ENCODE measurements at places on chromosomes 2 and 18.

DNA sequence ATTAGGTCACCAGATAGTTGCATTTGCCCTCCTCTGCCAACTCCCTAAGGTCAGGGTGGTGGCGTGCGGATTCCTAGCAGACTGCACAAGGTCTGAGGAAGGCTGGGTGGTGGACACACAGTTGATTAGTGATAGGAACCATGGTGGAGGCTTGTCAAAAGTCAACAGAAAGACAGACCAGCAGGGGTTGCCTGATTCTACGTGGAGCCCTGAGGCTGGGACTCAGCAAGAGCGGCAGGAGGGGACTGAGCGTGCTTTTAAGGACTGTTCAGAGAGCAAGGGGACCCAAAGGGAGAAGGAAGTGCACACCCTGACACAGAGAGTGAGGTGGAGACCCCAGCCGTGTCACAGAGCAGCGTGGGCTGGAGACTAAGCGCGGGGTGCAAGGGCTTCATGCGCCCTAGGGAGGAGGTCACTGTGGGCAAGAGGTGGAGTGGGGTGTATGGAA, 513.2 kb downstream of the RNF144A start:
- no peak for DNase-seq

DNA sequence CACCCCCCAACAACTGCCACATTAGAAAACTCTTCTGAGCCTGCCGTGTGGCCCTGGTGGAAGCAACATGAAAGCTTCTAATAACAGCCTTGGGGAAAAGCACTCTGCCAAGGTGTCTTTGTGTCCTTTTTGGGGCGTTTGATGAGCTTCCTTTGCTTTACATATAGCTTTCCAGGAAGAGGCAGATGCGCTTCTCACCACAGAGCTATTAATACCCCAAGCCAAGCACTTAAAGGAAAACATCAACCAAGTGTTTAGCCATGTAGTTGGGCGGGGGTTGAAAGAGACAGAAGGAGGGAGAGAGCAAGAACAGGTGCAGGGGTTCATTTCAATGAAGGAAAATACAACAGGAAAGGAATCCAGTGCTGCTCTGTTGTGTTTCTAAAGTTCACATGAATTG, 176.1 kb downstream of the VAPA start:
- no peak for DNase-seq

- DNase-seq, result no peak
These were observed 11.0 kb downstream of the EIF5B start for GRCh38 chr2:99348173-99348572.

- DNase-seq, result no peak
These were observed 47.4 kb downstream of the RPE start for GRCh38 chr2:210049831-210050230.

DNA sequence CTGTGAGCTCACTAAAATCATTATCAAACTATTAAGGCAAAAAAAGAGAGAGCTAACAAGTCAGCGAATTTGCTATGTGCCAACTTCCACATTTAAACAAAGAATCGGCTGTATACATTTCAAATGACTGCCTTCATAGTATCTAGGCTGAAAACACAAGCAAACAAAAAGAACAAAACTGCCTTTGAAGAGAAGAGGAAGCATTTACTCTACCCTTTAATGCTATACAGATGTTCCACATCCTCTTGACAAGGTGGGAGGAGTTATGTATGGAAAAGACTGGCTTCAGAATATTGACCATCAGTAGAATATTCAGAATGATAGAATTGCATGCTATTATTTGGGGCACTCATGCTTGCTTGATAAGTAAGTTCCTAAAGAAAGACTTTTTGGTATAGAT, 741.7 kb downstream of the PLCL1 start:
- no peak for DNase-seq

DNA sequence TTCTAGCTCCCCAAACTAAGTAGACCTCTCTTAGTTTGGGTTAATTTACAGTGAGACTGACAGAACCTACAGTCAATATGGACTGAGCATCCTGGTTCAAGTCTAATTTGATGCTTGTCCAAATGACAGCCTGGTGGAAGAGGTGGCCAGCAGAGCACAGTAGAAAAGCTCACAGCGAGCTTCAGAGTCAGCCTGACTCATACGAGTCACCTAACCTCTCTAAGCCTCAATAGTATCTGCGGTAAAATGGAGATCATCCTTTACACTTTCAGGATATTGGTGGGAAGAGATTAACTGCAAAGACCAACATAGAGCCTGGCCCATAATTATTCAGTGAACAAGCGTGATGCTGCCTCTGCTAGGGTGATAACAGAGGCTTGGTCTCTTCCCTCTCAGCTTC, 54.5 kb downstream of the DOCK10 start:
- no peak for DNase-seq

GRCh38 chr2:185745864-185746859, 7.6 kb downstream of the FSIP2 start:
- no peak for DNase-seq

- DNase-seq, result no peak
These were observed 31.5 kb downstream of the MRPL33 start for GRCh38 chr2:27803046-27803445.

DNA sequence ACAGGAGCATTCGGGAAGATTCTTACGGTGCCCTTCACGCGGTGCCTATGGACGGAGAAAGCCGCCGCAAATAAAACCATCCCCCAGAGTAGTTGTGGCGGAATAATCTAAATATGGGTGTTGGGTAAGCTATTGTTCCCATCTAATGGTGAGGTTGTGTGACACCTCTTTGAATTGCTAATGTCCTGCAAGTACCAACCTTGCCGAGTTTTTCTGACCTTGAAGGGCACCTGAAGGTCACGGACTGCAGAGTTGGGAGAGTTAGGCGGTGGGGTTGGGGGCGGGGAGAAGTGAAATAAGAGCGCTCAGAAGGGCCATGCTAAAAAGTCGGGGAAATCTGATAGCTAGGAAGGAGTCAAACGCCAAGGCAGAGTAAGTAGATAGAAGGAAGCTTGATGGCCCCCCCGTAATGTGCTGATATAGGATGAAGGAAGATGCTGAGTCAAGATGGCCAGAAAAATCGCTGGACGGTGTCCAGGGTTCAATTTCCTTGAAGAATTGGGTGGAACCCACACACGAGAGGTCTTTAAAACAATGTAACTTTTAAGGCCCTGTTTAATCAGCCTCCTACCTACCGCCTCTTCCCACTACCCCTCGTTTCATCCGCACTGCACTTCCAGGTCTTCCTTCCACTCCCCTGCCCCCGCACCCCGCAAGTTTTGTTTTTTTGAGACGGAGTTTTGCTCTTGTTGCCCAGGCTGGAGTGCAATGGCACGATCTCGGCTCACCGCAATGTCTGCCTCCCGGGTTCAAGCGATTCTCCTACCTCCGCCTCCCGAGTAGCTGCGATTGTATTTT, 600 bp downstream of the KATNAL2 start:
- DNase-seq, result no peak

DNA sequence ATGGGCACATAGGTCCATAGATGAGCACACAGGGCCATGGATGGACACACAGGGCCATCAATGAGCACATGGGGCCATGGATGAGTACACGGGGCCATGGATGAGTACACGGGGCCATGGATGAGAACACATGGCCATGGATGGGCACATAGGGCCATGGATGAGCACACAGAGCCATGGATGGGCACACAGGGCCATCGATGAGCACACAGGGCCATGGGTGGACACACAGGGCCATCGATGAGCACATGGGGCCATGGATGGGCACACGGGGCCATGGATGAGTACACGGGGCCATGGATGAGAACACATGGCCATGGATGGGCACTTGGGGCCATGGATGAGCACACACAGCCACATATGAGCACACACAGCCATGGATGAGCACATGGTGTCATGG, 192.6 kb upstream of the HDAC4 start:
- DNase-seq, result no peak

- DNase-seq, result no peak
These were observed at the start of gene HOXD9 for GRCh38 chr2:176122683-176123410. HOXD9 (plus strand) TSS chr2:176122719; CDS start chr2:176122769, 50 bp downstream.

DNA sequence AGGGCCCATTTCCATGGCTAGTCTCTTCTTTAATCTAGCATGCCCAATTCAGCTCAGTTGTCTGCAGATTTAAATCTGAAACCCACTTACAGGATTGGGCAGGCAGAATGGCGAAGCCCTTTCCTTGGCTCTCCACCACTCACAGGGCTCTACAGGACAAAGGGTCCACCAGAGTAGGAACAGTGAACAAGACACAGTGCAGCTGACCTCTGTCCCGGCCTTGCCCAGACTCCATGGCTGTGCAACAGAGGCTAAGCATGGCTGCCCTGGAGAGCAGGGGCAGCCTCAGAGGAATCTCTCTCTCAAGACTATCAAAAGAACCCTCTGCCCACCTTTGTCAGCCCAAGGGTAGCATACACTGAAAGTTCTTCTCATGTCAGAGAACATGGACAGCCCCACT, 9.7 kb upstream of the ATP6V1B1 start:
- no peak for DNase-seq

GRCh38 chr2:168210216-168210894, 37.0 kb downstream of the STK39 start:
- DNase-seq, result no peak

GRCh38 chr2:44510246-44510645, 148.5 kb downstream of the CAMKMT start:
- no peak for DNase-seq

DNA sequence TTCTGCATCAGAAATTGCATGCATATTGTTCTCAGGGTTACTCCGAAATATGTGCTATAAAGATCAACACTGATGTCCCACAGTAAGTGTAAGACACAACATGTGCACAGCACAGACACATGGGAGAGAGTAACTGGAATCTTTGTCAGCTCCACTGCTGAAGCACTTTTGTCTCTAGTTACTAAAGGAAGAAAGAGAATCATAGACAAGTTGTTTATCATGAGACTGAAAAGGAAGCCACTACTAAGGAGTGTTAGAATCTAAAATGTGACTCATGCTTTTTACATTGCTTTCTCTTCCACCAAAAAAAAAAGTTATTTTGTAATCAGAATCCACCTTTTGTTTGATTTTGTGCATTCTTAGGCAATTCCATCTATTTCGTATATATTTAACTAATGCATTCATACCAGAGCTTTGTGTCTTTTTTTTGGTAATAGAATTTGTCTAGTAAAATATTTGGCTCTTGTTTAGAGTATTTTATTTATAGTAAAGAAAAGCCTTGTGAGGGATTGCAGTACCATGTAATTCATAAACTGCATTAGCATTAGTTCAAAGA, 502.4 kb downstream of the FBXO15 start:
- no peak for DNase-seq

DNA sequence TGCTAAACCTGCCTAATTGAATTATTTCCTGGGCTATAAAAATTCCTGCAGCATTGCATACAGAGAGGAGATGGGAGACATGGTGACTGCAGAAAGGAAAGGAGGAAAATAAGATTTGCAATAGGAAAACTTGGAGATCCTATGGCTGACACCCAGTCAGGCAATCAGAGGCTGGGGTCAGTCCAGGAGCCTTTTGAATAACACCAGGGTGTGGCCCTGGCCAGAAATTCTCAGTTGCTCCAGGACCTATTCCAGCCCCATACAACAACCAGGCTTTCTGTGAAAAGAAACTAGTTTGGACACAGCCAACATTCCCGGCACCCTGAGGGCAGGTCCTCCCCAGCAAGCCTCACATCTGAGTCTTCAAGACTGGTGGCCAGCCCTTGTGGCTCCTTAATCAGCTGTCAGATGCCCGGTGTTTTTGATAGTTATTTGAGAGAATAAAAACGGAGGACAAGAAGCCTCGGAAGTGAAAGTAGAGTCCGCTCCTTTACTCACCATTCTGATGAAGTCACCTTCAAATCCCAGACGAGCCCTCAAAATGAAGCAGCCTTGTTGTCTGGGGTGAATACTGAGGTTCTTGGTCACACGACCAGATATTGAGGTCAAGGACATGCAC, 31.1 kb upstream of the GMCL1 start:
- DNase-seq, result no peak

GRCh38 chr2:102126169-102126568, 16.4 kb upstream of the IL1R1 start:
- no peak for DNase-seq

DNA sequence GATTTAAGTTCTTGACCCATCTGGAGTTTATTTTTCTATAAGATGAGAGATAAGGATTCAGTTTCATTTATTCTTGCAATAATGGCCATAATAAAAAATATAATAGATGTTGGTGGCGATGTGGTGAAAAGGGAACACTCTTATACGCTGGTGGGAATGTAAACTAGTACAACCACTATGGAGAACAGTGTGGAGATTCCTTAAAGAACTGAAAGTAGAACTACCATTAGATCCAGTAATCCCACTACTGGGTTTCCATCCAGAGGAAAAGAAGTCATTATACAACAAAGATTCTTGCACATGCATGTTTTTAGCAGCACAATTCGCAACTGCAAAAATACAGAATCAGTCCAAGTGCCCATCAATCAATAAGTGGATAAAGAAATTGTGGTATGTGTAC, 1040.5 kb upstream of the GYPC start:
- no peak for DNase-seq

GRCh38 chr2:13495051-13495450, 778.3 kb downstream of the TRIB2 start:
- no peak for DNase-seq

DNA sequence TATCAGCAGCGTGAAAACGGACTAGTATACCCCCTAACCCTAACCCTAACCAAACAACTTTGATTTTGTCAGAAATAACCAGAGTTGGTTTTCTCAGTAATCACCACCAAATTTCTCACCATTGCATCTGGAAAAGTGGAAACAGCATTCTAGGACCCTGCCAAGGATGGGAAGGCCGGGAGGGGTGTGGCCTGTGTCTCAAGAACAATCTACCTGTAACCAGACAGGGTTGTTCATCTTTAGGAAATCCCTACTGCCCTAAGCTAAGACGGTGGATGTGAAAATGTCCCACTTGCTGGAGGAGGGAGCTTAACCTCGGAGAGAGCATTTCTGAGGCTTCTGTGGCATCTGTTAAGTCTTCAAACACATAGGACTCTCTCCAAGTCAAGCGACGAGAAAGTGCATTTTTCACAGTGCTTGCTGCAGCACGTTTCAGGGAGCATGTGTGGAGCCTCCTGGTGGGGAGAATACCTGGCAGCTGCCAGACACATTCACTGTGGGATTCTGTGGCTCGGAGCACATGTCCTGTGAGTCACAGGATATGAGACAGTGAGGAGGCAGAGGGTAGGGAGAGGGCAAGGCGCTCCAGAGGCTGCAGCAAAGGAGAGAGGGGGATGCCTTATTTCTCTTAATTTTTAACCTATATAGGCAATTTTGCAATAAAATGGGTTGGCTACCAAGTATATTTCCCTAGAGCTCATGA, 207.5 kb downstream of the SPP2 start:
- DNase-seq, result no peak
